ENCODE measurements at places on chromosomes 7 and 10.

DNA sequence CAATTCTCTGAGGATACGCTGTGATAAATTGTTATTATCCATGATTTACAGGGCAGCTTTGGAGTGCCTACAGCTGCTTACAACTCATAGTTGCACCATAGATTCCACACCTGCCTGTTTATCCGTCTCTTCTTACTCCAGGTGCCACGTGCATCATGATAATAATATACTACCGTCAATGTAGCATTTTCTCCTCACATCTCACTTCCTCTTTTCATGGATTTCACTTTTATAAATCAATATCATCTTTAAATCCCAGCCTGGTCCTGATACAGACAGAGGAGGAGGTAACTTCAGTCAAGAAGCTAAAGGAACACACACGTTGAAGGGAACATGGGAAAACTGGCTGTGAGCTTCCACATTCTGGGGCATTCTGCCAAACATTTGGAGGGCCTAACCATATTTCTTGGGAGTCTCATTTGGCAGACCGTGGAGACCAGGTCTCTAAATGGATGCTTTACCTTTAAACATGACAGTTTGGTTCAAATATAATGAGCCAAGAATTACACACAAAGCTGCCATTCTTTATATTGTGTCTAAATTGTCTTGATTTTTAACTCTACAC, 2.4 kb downstream of the CH25H start:
- no peak for DNase-seq

- no peak for DNase-seq
Measured at GRCh38 chr7:108406222-108406890, 49.9 kb downstream of the NRCAM start.

DNA sequence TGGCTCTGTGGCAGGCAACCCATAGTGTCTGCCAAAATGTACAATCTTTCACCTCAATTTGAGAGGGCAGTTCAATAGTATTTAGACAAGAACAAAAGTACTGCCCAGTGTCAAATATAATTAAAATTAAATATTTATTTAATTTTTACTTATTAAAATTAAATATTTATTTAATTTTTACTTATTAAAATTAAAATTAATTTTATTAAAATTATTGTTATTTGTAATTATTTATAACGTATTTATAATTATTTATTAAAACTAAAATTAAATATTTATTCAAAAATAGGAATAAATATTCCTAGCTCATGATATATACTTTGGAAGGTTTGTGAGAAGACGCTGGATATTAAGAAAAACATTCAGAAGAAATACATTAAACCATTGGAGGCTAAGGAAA, 93.7 kb upstream of the CAV2 start:
- no peak for DNase-seq

DNA sequence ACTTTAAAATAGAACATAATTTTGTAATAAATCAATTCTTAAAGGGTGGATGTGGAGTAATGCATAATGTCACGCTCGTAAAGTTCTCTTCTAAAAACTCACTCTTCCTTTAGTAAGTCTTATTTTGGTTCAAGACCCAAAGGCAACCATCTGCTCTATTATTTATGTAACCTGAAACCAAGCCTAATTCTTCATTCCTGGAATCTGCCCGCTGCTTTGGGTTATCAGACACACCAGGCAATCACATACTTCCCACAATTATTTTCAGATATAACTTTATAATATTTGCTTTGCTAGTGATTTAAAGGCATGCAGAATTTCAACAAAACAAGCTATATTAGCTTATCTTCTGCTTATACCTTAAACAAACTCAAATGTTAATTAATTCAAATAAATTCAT, 39.0 kb downstream of the RAB11FIP2 start:
- no peak for DNase-seq

DNA sequence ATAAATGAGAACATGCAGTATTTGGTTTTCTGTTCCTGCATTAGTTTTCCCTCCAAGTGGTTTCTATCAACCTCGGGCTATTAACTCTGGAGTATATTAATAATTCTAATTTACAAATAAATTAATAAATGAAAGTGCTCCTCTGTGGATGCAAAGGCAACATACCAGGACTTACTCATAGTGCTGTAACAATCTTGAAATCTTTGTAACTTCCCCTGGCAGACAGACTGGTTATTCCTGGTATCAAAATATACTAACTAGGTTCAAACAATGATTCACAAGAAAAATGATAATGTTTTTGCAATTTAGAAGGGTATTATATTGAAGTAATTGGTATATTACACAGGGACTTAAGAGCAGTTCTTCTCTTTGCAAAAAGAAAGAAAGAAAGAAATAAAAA, 177.2 kb downstream of the FANK1 start:
- no peak for DNase-seq

DNA sequence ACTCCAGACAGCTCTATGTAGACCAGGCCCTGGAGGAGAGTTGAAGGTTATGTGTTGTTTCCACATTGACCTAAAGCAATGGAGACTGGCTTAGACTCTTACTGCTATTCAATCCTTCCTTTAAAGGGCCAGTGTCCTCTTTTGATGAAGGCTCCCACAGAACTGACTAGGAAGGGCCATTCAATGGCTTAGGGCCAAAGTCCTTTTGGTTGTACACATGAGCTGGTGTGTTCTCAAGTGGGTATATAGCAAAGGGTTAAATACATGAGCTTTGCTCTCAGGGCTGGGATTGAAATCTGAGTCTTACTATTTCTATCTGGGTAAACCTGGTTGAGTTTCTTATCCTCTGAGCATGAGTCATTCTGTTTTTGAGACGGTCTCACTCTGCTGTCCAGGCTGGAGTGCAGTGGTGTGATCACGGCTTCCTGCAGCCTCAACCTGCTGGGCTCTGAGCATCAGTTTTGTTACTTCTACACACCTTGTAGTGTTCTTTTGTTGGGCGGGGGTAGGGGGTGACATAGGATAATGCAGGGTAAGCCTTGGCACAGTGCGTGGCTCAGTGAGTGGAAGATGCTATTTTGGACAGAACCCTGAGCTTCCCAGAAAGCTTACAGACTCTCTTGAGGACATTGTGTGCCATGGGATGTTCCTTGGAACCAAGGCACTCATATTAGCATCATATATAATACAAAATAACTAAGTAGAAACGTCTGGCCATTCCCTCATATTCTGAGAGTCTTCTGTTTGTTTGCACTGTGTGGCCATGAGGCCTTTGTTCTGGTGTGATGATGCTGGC, 90.1 kb downstream of the ABCC2 start:
- no peak for DNase-seq

DNA sequence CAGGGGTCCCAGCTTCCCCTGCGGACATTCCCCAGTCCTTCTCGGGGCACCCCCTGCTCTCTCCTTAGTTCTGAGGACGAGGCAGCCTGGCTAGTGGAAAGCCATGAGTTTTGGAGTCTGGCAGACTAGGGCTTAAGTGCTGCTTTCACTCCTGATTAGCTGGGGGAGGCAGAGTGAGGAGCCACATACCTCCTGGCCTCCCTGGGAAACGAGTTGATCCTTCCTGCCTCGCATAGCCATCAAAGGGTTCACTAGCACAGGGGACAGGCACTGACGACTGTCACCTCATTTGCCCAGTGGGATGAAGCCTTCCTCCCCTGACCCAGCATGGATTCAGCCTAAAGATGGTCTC, 402.5 kb downstream of the RPS24 start:
- DNase-seq: no peak

GRCh38 chr7:68729371-68729770, 868.9 kb upstream of the AUTS2 start:
- no peak for DNase-seq

DNA sequence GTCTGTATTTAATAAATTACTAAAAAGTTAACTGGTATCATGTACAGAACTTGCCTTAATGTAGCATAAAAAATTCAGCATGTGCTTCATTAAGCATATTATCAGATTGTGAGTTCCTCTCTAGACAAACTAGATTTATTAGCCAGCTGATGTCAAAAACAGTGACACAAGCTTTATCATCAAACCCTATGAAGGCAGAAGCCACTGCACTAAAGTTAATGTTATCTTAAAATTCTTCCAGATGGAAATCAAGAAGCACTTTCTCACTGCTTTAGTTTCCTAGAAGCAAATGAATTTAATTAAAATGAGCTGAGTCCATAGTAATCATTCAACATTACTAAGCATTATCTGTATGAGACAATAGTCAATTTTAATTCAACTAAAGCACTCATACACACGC, 96.4 kb downstream of the ARHGAP12 start:
- DNase-seq: no peak

DNA sequence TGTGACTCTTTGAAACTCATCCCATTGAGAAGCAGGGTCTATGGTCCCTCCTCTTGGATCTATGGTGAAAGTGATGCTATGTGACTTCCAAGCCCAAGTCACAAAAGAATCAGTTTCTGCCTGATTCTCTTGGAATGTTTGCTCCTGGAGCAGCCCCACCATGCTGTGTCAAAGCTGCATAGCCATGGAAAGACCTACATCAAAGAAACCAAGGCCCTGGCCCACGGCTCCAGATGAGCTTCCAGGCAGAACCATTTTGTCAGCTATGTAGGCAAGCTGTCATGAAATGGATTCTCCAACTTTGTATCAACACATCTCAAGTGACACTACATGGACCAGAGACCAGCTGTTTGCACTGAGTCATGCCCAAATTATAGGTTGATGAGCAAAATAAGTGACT, 77.0 kb downstream of the AASS start:
- no peak for DNase-seq
